ENCODE measurements at places on chromosomes 5 and 9. TPM values are rescaled to one million over a fixed set of nuclear protein-coding genes. Genes with fewer than 3 reads are reported as not detected.

- peak; percentile 64 for DNase-seq
Measured at GRCh38 chr9:121684381-121685145, 33.1 kb downstream of the DAB2IP start.

Gene BASP1
- total RNA-seq, result 4.0 TPM

DNA sequence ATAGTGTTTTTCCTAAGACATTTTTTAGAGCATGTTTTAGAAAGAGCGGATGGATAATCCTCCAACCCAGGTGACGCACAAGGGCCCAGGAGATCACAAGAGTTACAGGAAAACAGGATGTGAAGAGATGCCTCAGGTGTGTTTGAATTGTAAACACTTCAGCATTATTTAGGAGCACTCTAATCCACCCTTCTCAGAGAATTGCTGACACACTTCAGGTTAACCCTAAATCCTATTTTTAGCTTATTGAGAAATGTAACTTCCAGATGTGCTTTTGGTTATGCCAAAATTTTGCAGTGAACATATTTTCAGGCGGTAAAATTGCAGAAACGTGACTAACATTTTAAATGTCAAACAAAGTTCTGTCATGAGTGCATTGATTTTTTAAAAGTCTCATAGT lies 755.4 kb upstream of the CTNND2 start:
- no peak for DNase-seq

Gene PLPPR1
- 1.7 TPM for total RNA-seq

GRCh38 chr5:58771796-58772195 lies 188.9 kb downstream of the RAB3C start:
- DNase-seq, result peak; percentile 13

DNA sequence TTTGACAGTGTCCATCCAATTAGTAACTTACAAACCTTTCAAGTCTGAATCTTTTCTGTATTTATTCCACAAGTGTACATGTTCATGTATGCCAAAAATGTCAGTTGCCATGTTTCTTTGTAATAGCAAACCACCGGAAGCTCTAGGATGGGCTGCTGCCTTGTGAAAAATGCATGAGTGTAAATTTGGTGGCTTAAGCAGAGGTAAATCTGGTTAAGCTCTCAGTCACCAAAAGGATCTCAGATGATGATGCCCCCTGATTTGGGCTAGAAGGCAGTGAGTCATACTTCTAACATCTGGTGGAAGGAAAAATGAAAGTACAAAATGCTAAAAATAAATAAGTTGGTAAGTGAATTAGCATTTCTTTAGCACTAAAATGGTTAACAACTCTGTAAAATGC lies 567.5 kb downstream of the ELAVL2 start:
- no peak for DNase-seq

DNA sequence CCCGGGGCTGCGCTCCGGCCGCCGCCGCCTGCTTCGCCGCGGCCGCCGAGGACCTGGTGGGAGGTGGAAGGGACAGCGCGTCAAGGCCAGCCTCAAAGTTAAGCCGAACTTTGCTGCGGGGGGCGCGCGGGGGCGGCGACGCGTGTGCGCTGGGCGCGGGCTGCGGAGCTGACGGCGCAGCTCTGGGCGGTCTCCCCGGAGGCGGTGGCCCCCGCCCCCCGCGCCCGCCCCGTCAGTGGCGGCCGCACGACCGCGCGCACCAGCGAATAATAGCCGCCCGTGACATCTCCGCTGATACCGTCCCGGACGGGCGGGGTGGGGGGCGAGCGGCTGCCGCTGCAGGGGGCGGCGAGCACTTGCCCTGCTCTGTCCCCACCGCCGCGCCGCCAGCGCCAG lies 579 bp upstream of the FAM78A start:
- no peak for DNase-seq

Gene NUTM2G
- not detected for total RNA-seq

Gene FBP2
- total RNA-seq, result 86.4 TPM

Gene HSD17B3
- total RNA-seq, result not detected

GRCh38 chr9:98931600-98932389 lies 11.9 kb upstream of the COL15A1 start:
- no peak for DNase-seq

GRCh38 chr9:133059623-133060022 lies 2.2 kb upstream of the CEL start:
- no peak for DNase-seq

- DNase-seq, result no peak
Measured at GRCh38 chr9:98241357-98242300, 13.8 kb downstream of the TBC1D2 start.

GRCh38 chr5:102611312-102611711 lies 112.5 kb upstream of the SLCO6A1 start:
- no peak for DNase-seq

DNA sequence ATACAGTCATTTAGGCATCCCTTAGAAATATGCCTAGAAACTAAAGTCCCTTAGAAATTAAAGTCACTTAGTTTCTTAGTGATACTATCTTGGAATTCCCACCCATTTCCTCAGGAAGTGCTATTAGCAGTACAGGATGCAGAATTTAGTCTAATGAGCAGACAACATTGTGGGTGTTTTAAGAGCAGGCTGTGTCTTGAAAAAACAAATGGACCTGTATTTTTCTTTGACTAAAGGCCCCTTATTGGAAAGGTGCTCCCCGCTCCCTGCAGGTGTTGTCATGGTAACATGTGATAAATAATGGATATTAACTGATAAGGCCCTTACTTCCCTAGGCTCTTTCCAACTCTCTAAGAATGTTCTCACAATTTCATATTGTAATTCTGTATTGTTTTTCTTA lies 38.8 kb upstream of the STARD4 start:
- DNase-seq, result no peak

GRCh38 chr5:139335811-139336210 lies 5.8 kb upstream of the PAIP2 start:
- no peak for DNase-seq

- no peak for DNase-seq
Measured at GRCh38 chr5:98168871-98169270, 604.6 kb upstream of the RGMB start.

GRCh38 chr5:124182133-124182532 lies 564.3 kb downstream of the ZNF608 start:
- no peak for DNase-seq

DNA sequence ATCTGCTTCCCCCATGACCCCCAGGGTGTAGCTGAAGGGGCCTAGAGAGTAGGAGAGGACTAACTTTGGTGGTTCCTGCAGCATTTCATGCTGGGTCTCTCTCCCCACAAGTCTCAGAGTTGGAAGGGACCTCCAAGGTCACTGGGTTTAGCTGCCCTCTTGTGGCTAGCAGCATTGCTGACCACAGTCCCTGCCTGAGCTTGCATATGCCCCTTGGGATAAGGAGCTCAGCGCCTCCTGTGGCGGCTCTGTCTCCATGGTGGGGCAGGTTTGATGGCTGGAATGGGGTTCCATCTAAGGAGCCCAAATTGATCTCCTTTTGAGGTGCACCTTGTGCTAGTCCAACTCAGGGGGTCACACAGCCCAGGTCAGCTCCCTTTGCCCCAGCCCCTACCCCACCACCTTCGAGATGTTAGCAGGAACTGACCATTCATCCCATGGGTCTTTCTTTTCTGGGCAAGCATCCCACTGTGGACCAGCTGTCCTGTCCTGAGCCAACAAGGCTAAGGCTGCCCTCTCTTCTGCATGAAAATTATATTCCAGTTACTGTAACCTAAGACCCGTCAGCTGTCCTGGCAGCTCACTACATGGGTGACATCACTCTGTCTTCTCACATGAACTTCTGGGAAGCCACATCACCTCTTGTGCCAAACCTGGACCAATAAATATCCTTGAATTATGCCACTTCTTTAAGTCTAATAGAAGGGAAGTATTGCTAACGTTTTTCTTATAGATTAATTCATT lies 196.2 kb downstream of the HSPA4 start:
- DNase-seq, result peak; percentile 53

DNA sequence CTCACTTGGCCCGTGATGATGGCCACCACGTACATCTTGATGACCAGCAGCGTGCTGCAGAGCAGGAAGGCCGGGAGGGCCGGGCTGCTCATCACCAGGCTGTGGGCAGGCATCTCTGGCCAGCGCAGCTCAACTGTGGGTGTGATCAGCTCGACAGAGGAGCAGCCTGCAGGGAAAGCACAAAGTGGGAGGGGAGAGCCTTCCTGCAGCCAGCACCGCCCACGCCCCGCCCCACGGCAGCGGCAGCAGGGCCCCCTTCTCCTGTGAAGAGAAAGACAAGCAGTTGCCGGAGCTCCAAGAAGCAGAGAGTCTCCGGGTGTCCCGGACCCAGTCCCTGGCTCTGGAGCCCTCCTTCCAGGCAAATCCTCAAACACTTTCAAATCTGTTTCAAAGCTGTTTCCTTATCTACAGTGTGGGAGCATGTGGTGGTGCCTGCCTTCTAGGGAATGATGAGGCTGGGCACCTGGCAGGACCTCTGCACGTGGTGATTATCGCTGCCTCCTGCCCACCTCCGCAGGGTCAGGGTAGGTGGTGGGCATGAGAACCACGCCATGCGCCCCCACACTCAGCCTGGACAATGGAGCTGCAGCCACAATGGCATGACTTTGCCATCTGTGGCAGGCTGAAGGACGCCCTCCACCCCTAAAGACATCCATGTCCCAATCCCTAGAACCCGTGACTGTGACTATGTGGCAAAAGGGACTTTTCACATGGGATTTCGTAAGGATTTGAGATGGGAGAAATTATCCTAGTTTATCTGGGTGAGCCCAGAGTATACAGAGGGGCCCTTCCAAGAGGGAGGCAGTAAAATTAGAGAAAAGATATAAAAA lies at the start of gene PTGES:
Gene PTGES (minus strand): TSS at position 143 of the 830 bp plus-strand sequence. CDS start 30 bp downstream, at position 113.
- peak; percentile 69 for DNase-seq

GRCh38 chr9:130286781-130287428 lies 21.3 kb downstream of the HMCN2 start:
- DNase-seq, result no peak

DNA sequence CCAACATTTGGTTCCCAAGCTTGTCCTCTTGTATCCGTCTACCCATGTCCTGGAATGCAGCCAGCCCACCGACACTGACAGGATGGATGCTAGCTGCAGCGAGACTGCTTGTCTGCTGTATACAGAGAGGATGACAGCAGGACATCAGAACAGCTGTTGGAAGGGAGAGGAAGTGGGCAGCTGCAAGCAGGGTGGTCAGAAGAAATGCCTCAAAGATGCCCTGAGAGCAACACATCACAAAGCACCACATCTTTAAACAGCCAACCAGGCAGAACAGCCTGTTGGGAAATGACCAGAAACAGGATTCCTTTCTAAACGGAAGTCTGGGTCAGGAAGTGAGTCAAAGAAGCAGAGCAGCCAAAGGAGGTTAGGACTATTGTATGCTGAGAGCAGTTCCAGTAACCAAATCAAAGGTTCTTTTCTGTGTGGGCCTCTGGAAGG lies 219.1 kb downstream of the NDUFS4 start:
- peak; percentile 15 for DNase-seq

GRCh38 chr9:7579351-7579750 lies 220.2 kb downstream of the DMAC1 start:
- no peak for DNase-seq

GRCh38 chr5:56490971-56491468 lies 257.9 kb upstream of the ANKRD55 start:
- no peak for DNase-seq

- no peak for DNase-seq
Measured at GRCh38 chr5:40672425-40672824, 7.3 kb upstream of the PTGER4 start.

Gene CDH10
- 4.2 TPM for total RNA-seq

DNA sequence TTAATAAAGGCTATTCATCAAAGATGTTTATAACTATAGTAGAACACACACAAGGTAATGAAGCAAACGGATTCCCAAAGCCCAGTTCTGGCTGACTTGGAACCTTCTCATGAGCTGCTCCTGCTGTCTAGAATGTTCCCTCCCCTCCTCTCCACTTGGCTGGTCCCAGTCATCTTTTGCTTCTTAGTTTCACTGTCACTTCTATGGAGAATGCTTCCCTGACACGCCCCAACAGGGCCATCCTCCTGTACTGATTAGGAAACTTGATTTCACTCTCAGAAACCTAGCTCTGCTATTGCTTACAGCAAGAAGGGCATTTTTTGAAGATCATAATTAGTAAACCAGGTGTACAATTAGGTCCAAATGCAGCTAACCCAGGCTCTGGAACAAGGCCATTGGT lies 3.2 kb upstream of the RAPGEF1 start:
- no peak for DNase-seq

DNA sequence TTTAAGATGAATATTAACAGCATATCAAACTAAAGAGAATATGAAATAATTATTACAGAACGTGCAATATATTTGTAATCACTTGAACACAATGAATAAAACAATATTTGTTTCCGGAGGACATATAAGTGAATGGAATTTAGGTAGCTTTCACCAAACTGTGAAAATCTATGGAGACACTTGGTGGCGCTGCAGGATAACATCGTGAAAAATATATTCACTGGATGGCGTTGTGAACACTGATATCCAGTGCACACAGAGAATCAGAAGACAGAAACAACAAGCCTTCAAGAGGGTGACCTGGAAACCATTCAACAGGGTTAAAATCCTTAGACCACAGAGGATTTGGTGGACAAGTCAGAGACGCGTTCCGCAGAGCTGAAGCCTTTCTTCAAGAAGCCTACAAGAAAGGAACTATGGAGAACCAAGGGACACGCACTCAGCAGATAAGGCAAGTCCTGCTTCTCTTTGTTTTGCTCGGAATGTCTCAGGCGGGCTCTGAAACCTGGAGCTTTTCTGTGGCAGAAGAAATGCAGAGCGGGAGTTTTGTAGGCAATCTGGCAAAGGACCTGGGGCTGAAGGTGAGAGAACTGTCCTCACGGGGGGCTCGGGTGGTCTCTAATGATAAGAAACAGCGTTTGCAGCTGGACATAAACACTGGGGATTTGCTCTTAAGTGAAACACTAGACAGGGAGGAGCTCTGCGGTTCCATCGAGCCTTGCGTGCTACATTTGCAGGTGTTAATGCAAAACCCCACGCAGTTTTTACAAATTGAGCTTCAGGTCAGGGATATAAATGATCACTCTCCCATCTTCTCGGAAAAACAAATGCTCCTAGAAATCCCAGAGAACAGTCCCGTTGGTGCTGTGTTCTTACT lies at the start of gene PCDHB11:
Gene PCDHB11 (plus strand): TSS at position 269 of the 877 bp plus-strand sequence. CDS start 148 bp downstream, at position 417.
- DNase-seq, result no peak

DNA sequence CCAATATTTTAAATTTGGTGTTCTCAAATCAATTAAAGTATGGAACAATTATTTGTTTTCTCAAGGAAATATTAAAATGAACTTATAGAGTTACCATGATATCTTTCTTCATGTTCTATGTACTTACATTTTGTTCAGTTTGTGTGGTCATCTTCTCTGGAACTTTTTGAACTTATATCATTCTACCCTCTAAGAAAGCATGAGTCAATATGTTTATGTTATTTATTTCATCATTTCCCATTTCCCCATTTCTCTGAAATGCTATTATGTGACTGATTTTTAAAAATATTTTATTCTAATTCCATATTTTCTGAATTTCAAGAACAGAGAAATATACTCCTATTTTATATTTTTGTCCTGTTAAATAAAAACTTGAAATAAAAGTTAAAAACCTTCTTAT lies 123.5 kb upstream of the ACOT12 start:
- DNase-seq, result no peak

Gene MARVELD2
- total RNA-seq, result 20.6 TPM

DNA sequence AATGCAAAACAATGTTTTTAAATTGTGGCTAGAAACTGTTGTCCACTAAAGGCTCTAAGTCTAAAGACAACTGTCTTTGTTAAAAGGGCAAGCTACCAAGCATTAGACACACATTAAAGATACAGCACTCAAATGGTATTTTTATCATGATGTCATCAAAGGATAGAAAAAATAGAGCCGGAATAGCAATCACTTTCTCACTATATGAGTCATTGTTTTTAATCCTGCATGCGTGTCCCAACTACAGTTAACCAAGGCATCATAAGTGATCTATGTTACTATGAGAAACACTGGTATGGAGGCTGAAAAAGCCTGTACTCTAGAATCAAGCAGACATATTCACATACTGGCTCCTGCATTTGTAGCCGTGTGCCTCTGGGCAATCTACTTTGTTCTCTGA lies 1.9 kb upstream of the PJA2 start:
- peak; percentile 59 for DNase-seq

Gene SCGB3A2
- not detected for total RNA-seq
